HuH-7 (cell line): ENCODE measurements at places on chromosomes 4 and X.

- DNase-seq = no peak
Measured at GRCh38 chr4:127229855-127230608, 402.7 kb upstream of the INTU start.

DNA sequence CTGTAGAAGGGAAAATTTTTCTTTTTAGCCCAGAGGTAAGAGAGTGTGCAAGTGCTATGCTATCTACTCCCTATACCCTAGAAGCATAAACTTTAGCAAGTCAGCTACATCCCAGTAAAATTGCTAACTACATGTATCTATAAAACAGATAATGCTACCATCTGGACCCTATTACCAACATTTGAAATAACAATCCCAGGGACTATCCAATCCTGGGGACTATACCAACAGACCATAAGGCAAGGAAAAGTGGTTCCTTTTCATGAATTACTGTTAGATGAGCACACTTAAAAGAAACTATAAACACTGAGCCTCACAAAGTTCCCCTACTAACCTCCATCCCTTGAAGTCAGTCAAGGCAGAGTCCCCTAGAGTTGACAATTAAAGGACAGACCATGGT is 213.6 kb upstream of the VEGFC start:
- no peak for DNase-seq

GRCh38 chrX:133749370-133749769 is 236.0 kb downstream of the GPC3 start:
- DNase-seq = no peak

GRCh38 chrX:39820938-39821708 is 276.6 kb downstream of the BCOR start:
- no peak for DNase-seq

DNA sequence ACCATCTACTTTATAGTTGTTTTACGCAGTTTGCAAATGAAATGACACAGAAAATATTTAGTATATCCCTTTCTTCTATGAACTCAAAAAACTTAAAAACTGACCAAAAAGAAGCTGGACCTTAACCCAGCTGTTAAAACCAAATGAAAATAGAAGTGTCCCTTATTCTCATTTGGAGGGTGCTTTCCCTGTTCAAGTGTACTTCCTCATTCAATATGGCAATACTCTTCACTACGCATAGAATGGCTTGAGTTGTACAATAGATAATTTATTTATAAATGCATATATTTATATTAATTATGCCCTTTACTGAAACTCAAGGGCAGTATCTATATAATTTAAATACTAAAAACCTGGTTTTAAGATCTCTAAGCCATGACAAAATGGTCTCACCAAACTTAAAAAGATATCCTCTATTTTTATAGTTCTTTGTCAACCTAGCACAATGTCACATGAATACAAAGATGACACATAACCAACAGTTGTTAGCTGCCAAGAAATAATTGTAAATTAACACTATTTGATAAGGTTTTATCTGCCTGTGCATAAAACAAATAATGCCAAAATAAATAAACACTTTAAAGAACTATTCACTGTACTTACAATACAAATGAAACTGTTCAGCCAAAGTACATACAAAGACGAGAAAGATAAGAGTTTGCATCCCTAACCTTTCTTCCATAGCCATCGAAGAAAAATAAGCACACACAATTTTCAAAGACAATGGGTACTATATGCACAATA is 25.2 kb downstream of the YTHDC1 start:
- no peak for DNase-seq
